NCI-H2081 treated with DMSO at 0.1 percent for 48 hours (cell line): ENCODE measurements at places on chromosomes 2 and 18.

- no peak for DNase-seq
Observed at GRCh38 chr2:102060792-102061191, 69.0 kb downstream of the IL1R2 start.

DNA sequence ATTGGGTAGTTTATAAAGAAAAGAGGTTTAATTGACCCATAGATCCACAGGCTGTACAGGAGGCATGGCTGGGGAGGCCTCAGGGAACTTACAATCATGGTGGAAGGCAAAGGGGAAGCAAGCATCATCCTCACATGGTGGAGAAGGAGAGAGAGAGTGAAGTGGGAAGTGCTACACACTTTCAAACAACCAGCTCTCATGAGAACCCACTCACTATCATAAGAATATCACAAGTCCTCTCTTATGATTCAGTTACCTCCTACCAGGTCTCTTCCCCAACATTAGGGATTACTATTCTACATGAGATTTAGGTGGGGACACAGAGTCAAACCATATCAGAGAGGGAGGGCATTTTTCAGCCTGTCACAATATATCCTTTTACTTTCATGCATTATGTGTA, 22.7 kb upstream of the DOCK10 start:
- DNase-seq, result no peak

- no peak for DNase-seq
Observed at GRCh38 chr18:75220551-75221355, 10.2 kb downstream of the TSHZ1 start.

GRCh38 chr2:203808046-203808750, 59.4 kb upstream of the CTLA4 start:
- DNase-seq, result no peak

DNA sequence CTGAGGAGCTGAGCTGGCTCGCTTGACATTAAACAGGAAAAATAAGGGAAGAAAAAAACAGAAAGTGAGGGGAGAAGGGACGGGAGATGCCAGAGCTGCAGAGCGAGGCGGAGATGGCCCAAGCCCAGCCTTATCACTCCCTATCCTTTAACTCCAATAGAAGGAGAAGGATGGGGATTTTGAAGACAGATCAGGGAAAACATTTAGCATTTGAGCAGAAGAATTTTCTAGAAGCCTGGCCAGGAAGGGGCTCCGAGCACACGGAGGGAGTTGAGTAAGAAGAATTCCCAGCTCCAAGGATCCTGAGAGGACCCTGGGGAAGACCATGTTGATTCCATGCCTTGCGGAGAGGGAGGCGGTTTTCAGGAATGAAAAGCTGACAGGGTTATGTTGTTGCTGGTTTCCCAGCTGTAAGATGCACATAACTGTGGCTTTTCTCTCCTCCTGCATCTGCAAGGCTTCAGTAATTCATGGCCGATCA, 35.6 kb downstream of the TWIST2 start:
- DNase-seq, result no peak

GRCh38 chr2:64608867-64609226, 44.9 kb downstream of the SERTAD2 start:
- no peak for DNase-seq

DNA sequence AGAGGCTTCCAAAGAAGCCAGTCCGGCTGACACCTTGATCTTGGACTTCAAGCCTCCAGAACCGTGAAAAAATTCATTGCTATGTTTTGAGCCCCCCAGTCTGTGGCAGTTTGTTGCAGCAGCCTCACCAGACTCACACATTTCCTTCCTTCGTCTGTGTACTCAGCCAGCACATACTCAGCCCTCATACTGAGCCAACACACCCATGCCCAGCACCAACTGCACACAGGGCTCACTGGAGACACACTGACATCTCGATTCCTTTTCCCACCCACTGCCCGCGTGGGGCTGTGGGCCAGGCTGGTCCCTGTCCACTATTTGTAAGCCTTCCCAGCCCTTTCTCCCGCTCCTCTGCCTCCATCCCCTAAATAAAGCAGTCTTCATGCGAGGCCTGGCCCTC, 24.1 kb upstream of the NMUR1 start:
- DNase-seq, result no peak

- no peak for DNase-seq
Observed at GRCh38 chr2:112646102-112646719, 472 bp downstream of the SLC20A1 start.

- no peak for DNase-seq
Observed at GRCh38 chr2:158808426-158808825, 13.3 kb downstream of the DAPL1 start.

DNA sequence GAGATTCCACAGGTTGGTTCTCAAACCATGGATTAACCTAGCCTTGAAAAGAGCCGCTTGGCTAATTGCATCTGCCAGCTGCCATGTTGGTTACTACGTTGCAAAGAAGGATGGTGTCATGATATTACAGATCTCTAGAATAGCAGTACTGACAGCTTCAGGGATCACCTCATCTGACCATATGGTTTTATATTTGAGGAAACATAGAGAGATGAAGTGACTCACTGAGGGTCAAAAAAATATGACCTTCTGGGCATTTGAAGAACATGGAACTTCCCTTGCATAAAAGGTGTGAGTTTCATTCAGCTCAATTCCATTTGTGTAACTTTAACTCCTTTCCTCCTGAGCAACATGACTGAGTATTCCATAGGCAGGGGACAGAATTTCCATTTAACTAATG, 242.3 kb downstream of the SETBP1 start:
- no peak for DNase-seq

DNA sequence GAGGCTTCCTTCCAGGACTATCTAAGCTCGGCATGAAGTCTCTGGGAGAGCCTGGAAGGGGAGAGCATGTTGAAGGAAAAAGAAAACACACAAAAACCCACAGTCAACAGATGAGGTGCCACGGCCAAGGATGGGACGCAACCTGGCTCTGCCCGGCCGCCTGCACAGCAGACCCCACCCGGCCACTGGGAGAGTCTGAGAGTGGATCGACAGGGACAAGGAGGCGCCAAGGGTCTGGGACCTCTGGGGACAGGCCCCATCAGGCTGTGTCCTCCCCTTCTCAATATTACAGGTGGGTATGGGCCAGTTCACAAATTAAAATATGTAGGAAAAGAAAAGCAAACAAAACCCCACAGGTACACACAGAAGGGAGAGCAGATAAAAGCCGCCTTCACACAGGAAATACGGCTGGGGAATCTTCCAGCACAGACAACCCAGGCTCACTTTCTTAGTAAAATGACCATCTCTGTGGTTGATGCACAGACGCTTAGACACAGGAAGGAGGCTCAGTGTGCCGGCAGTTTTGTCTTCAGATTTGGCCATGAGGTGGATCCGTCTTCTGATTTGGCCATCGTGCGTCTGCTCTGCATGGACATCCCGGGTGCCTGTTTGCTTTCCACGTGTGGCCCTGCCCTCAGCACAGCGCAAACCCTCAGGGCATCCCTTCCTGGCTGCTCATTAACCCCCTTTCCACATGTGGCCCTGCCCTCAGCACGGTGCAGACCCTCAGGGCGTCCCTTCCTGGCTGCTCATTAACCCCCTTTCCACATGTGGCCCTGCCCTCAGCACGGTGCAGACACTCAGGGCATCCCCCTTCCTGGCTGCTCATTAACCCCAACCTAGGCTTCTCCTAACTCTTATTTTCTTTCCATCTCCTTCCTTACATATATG, 138.4 kb downstream of the EIPR1 start:
- no peak for DNase-seq

- no peak for DNase-seq
Observed at GRCh38 chr18:60861575-60861974, 471.7 kb upstream of the CDH20 start.

- no peak for DNase-seq
Observed at GRCh38 chr2:33011373-33011772, 64.6 kb downstream of the LTBP1 start.

GRCh38 chr18:43396266-43396665, 119.0 kb upstream of the SYT4 start:
- no peak for DNase-seq

- DNase-seq, result no peak
Observed at GRCh38 chr2:37549598-37549997, 121.8 kb downstream of the CDC42EP3 start.

DNA sequence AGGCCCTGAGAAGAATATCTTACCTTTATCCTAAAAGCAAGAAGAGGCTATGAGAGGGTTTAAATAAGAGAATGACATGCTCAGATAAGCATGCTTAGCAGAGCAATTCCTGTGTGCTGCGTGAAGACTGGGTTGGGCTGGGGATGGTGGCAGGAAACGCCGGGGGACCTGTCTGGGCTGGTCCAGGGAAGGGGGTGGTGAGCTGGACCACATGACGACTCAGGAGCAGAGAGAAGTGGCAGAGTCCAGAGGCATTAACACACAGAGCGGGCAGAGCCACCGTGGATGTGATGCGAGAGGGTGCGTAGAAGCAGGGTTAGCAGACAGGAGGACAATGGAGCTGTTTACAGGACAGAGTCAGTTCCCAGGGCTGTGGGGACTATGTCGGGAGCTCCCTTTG, 84.5 kb downstream of the ZBTB7C start:
- DNase-seq, result no peak

DNA sequence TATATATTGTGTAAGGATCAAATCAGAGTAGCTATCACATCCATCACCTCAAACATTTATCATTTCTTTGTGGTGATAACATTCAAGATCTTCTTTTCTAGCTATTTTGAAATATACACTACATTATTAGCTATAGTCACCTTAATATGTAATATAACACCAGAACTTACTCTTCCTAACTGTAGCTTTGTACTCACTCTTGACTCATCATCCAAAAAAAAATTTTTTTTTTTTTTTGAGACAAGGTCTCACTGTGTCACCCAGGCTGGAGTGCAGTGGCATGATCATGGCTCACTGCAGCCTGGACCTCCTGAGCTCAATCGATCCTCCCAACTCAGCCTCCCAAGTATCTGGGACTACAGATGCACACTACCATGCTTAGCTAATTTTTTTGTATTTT, 153.3 kb downstream of the EML6 start:
- no peak for DNase-seq

GRCh38 chr2:86225581-86225980, 26.3 kb downstream of the MRPL35 start:
- no peak for DNase-seq

DNA sequence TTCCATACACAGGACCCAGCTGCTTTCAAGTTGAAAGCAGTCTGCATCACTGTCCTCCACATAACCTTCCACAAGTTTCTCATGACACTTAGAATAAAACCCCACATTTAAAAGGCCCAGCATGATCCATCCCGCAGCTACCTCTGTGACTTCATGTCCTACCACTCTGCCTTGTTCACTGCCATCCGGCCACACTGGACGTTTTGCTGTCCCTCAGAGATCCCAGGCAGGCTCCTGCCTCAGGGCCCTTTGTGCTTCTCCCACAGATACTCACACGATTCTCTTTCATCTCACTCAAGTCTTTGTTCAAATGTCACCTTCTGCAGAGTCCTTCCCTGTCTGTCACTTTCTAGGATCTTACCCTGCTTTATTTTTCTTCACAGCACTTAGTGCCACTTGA, 232.9 kb upstream of the BOD1L2 start:
- DNase-seq, result no peak

- peak; percentile 8 for DNase-seq
Observed at GRCh38 chr18:41150316-41150715, 804.7 kb upstream of the PIK3C3 start.

- no peak for DNase-seq
Observed at GRCh38 chr2:191566344-191566743, 111.6 kb upstream of the NABP1 start.

GRCh38 chr2:209956271-209956670, 46.2 kb upstream of the RPE start:
- DNase-seq, result no peak

DNA sequence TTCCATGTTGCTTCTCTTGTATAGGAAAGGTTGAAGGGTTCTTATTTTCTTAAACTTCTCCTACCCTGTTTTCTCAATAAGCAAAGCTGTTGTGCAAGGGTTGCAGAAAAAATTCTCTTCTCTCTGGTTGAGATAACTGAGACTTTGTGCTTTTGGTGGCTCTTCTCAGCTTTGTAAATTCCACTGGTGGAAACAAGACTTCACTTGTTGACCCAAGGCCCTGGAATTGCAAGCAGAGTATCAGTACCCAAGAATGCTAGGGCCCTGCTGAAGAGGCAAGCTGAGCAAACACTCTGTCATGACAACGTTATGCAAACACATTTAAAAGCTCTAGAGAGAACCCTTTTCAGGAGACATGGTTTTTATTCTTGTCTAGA, 294.7 kb upstream of the EPAS1 start:
- no peak for DNase-seq

GRCh38 chr2:134657650-134658250, 61.0 kb downstream of the TMEM163 start:
- DNase-seq, result no peak

GRCh38 chr18:45274026-45274425, 341.2 kb upstream of the SLC14A2 start:
- DNase-seq, result no peak

DNA sequence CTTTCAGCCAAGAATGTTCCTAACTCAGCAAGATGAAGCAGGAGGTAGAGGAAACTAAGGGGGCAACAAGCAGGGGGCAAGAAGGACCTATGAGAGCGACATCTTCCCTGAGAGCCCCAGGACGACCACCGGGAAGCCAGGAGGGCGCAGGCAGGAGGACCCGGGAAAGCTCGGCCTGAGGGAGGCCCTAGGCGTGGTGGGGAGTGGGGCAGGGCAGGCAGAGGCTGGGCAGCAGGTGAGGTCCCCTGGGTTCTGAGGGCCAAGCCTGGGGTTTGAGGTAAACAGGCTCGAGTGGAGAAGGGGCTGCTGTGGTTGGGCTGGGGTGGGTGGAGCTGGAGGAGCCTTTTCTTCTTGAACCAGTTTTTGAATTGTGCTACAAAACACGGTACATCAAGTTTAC, 1.3 kb upstream of the ALPI start:
- no peak for DNase-seq

DNA sequence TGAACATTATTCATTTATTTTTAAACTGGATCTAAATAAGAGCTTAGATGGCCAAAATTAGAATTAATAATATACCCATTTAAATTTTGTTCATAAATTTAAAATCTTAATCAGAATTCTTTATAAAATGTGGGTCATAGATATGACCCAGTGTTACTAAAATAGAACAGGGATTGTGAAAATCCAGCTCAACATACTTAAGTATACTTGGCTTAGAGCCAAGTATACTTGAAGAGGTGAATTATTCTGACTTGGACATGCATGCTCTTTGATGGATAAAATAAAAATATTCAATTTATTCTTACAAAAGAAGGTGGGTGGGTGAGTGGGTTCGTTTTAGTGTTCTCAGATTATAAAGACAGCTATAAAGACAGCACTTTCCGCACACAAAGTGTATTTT, 70.7 kb downstream of the SPOPL start:
- no peak for DNase-seq

DNA sequence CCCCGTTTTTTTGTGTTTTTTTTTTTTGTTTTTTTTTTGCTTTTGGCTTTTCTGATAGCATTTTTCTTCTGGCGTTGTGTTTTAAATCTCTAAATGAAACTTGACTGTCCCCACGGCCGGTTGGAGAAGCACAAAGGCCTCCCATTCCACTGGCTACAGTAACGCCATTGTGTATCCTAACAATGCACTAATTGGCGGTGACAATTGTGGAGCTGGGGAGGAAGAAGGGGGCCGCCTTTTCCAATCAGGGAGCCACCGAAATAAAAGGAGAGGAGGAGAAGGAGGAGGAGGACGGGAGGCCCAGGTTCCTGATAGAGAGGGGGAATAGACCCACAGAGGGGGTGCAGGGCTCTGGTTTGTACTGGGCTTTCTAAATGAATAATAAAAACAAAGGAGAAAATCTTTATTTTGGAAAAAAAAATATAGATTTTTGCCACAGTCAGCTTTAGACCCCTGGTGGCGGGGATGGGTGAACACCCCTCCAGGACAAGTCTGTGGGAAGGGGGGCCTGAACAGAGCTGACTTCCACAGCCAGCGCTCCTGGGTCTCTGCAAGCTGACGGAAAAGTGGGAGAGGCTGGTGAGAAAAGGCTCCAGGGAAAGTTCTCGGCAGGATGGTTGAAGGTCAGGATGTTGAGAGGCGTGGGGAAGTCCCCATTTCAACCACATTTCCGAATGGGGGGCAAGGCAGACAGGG, 43.7 kb upstream of the FZD5 start:
- DNase-seq, result no peak
